ENCODE measurements at places on chromosomes 7 and 10. TPM values are rescaled to one million over a fixed set of nuclear protein-coding genes. Genes with fewer than 3 reads are reported as not detected.
A peak's percentile ranks its signal among the peaks of the same experiment; 100 is the strongest.

- DNase-seq: no peak
Observed at GRCh38 chr7:107262857-107263256, 94.1 kb downstream of the HBP1 start.

DNA sequence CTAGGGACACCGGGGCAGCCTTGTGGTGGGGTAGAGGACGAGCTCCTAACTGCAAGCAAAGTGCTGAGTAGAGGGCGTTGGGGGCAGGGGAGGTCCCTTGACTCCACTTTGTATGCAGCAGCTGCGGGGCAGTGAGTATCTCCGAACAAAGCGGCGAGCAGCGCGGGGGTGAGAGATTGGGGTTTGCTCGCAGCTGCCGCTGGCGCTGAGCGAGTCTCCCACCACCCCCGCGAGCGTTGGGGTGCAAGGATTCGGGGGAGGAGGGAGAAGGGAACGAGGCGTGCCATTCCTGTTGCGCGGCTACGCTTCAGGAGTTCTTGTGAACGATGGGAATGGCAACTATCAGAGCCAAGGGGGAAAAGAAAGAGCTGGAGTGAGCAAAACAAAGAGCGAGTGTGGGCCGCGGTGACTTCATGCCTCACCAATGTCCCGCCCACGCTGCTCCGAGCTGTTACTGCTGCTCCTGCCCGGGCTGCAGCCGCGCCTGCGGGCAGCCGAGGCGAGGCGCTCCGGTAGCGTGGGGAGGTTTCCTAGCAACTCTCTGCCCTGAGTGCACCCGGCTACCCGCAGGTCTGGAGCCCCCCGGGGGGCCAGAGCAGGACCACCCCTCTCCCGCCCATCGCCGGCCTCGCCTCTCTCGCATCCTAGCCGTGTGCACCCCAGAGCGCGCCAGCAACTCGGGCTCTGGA is at the start of gene ITGB8:
Gene ITGB8, plus strand, starts transcription at position 662 of the 689 bp plus-strand sequence. CDS start 907 bp downstream, outside the sequence.
- DNase-seq: peak; percentile 91

- no peak for DNase-seq
Observed at GRCh38 chr10:1186683-1186990, 130.5 kb downstream of the WDR37 start.

DNA sequence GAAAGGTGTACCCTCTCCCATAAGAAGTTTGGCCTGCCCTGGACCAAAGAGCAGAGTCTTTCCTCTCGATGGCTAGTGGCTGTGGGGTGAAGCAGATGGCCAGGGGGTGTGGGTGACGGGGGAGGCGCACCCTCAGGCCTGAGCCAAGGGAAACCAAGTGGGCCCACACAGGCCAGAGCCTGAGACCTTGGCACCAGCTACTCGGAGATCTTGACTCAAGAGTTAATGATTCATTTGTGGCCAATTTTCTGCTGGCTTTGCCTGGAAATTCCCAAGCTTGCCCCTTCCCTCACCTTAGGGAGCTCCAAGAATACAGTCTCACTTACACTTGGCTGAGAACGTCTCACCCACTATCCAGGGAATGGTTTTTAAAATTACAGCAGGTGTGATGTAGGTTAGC is 42.7 kb downstream of the ZMIZ1 start:
- DNase-seq: peak; percentile 62

DNA sequence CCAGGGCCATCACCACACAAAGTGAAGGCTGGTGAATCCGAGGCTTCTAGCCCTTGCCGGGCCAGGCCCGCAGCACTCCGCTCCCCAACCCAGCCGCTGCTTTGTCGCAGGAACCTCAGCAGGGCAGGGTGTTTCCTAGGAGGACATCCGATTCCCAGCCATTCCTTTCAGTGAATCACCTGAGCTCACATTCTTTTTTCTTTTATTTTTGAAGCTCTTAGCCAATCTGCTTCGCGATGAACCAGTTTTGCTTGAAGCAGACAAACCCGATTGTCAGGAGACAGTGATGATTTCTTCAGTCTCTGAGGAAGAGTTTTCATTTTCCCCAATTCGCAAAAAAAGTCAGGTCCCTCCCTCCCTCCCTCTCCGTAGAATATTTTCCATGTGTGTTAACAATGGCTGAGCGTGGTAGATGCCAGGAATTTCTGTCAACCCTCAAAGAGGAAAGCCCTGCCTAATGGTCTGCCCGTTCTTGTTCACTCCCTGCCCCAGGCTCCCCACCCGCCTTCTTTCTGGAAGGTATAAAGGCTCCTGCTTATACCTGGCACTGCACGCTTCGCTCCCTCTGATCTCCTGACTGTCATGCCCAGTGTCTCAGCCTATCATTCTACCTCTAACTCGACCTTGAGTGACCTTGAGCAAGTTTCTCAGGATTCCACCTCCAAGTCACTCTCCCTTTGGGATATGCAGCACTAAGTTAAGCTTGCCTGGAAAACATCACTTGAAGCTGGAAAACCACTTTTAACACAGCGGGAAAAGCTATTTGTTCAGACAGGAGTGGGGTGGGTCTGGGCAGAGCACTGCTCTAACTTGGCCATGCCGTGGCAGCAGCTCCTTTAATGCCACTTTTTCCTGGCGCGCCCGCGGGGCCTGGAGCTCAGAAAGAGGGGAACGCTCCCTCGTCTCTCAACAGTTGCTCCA is 35.1 kb downstream of the EGFR start:
- DNase-seq: no peak

DNA sequence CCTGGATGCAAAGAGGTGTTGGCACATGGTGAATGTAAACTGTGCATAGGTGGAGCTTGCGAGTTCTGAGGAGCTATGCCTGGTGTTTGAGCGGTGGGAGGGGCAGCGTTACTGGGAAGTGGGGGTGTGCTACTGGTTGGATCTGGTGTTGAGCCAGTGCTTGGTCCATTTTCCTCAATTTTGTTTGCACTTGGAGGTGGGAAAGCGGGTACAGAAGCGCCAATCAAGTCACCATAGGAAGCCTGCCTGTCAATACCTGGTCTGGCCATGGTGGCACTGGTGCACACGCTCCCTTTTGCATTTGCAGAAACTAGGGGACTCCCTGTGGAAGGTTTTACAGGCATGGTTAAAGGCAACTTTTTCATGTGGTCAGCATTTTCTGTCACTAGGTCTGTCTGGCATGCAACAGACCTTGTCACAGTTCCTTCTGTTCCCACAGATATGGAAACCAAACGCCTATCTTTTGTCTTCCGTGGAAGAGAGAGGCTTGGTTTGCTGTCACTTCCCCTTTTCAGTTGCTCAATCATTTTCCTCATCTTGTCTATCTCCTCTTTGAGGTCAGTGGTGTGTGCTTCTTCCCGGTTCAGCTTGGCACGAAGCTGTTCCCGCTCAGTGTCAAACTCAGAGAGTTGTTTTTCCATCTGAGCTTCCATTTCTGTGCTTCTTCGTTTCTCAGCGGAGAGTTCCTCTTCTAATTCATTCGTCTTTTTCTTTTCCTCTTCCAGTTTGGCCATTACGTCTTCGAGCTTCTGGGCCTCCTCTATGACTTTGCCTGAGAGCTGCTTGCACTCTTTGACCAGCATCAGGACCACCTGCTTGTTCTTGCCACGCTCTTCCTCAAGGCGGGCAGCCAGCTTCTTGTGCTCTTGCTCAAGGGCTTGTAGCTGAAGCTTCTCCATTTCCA is 81.1 kb downstream of the CTTNBP2 start:
- no peak for DNase-seq

- no peak for DNase-seq
Observed at GRCh38 chr7:94557215-94557614, 47.6 kb downstream of the CASD1 start.

GRCh38 chr7:151317936-151318335 is 23.7 kb upstream of the NUB1 start:
- no peak for DNase-seq

- no peak for DNase-seq
Observed at GRCh38 chr7:141128506-141128905, 54.6 kb downstream of the TMEM178B start.

- DNase-seq: peak; percentile 97
Observed at GRCh38 chr10:43128958-43129706, 9.1 kb upstream of the CSGALNACT2 start.

- no peak for DNase-seq
Observed at GRCh38 chr7:111012799-111013675, 77.9 kb upstream of the LRRN3 start.

- DNase-seq: no peak
Observed at GRCh38 chr10:70952921-70953320, 64.6 kb upstream of the PCBD1 start.

DNA sequence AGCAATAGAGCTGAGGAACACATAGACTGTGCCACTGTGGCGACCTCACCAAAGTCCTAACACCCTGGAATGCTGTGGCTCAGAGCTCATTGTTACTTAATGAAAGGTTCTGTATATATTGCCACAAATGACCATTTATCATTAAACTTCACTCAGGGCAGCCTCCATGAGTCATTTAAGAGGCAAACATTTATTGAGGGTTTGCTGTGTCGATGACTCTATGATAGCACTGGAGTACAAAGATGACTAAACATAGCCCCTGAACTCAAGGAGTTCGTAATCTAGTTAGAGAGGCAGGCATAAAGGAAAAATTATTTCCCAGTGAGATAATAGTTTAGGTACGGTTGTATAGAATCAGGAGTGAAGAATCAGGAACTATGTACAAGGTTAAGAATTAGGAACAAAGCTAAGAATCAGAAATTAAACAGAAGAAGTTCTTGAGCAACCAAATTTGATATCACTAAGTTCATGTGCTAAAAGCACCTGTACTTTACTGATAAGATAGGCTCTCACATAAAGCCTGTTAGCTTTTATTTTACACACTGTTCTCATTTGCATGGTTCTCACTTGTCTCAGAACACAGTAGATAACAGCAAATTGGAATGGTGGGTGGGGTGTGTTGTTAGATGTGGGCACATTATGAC is 7.9 kb downstream of the ENTPD7 start:
- peak; percentile 79 for DNase-seq

GRCh38 chr10:118621304-118621942 is 26.0 kb upstream of the PRLHR start:
- DNase-seq: no peak

GRCh38 chr7:40595129-40595528 is 460.3 kb downstream of the SUGCT start:
- no peak for DNase-seq

DNA sequence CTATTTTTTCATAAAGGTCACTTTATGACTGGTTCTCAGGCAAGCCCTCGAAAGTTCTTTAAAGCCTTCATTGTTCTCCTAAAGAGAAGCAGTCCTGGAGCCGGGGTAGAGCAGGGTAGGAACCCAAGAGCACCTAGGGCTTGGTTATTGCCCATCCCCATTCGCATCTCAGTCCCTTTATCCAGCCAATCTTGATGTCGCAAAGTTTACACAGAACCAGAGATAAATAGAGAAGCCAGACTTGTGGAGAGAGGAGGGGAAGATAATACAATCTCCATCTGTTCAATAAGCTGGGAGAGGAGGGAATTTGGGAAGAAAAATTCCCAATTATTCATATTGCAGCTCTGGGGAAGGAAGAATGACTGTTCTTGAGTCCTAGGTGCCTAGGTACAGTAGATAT is 6.4 kb upstream of the SRI start:
- DNase-seq: no peak

DNA sequence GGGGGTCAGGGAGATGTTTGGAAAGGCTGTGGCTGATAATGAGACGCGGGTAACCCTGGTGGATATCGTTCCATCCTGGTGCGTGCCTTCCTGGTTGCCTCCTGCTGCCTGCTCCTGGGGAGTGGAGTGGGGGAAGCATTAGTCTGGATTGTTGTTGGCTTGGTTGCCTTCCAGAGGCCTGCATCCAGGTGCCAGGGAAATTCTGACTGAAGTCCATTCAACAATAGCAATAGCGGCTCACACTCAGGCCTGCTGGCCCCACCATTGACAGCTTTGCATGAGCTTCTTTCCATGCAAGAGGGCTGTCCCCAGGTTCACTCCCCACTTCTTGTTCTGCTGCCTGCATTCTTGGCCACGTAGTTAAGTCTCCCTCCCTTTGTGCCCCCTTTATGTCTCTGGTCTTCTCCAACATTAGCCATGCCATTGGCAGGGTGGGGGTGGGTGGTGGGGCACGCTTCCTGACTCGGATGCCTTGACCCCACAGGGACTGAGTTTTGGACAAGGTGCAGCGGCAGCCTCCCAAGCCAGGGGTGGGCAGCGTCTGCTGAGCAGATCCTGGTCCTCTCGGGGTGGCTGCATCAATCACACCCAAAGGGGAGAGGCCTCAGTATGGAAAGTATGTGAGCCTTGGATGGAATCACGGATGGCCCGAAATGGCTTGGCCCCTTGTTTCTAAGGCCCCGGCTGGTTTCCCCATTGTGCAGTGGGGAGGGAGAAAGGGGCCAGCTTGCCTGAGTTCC is 150.2 kb downstream of the GRK5 start:
- no peak for DNase-seq

DNA sequence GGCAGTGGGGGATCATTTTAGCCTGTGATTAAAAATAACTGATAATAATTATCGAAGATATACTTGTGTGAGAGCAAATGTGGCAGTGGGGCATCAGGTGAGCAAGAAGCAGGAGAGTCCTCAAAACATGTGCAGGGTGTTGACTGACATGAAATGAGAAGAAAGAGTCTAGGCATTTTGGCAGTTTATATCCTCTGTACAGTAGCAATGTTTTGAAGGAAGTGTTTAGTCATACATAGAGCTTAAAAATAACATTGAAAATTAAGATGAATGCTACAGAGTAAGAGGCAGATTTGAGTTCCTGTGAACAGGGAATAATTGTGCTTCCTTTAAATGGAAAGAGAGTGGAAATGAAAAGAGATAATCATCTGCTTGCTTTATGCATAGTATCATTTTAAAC is 47.4 kb downstream of the VPS50 start:
- DNase-seq: peak; percentile 14

- DNase-seq: peak; percentile 80
Observed at GRCh38 chr7:158824028-158824427, 5.3 kb downstream of the ESYT2 start.

DNA sequence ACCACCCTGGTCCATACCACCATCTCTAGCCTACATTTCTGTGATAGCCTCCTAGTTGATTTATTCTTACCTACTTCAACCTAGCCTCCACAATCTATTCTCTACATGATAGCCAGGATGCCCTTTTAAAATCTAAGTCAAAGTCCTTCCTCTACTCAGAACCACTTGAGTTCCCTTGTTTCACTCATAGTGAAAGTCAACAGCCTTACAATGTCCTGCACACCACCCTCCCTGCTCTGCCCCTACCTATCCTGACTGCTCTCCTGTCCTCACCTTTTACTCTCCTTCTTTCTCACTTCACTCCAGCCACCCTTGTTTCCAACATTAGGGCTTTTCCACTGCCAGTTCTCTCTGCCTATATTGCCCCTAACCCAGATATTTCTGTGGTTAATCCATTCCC is 146.7 kb downstream of the GRM3 start:
- no peak for DNase-seq

FAM25A gene
- not detected for total RNA-seq

HKDC1 gene
- total RNA-seq: 1.1 TPM

EBLN1 gene
- 0.26 TPM for total RNA-seq

ZNF853 gene
- 0.38 TPM for total RNA-seq

CALHM3 gene
- not detected for total RNA-seq

PNLIP gene
- 0.13 TPM for total RNA-seq

PCLO gene
- 0.57 TPM for total RNA-seq

DGKI gene
- total RNA-seq: 4.2 TPM
